ENCODE measurements at places on chromosomes 13 and 19.

DNA sequence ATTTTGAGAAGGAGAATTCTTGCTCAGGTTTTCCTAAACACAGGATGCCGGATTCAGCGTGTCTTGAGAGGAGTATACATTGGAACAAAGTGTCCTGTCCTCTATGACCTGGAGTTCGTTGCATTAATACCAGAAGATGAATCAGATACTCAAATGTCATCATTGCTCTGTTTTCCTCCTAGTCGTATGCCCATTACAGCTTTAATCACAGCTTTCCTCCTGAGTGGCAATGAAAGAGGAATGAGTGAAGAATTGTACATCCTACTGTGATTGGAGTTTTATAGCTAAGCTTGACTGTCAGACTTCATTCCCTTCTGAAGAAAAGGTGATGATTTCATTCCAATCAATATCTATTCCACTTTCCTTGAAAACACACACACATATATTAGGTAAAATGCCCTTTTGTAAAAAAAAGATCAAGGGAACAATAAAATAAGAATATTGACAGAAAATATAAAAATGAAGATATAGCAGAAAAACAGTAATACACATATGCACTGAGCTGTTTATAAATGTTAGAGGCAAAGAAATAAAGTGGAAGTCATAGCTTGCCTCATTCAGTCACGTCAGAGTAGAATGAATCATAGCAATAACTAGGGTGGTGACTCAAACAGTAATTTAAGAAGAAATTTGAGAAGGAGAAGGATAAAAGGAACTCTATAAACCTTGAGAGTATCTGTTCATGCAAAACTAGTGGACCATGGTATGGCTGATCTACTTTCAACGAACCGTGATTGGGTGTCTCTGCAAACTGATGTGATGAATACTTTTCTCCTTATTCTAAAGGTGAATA, 501.5 kb downstream of the SUCLA2 start:
- DNase-seq: peak; percentile 82

- DNase-seq: peak; percentile 34
Observed at GRCh38 chr13:109647053-109647452, 139.3 kb downstream of the IRS2 start.

DNA sequence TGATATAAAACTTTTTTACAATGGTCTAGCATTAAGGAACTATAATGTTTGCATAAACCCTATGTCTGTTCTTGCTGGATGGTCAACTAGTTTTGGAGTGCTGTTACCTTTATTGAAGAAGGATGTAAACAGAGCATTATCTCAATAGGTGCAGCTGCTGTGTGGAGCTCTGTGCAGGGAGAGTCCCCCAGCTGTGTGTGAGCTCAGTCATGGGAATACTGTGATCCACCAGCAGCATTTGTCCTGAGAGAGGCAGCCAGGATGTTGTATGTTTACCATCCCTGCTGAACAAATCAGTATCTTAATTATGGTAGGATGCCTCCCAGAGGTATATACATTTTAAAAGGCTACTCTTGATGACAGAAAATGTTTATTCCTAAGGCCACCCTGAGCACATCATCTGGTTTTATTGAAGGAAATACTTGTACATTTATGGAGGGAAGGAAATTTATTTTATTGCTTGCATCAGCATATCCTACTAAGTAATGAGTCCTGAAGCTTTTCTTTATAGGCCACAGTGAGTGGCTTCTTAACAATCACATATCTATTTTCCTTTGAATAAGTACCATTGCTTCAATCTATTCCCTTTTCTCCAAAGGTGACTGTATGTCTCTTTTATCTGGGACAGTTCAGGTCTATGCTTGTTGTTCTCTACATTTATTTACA, 11.7 kb downstream of the RAP2A start:
- DNase-seq: no peak

DNA sequence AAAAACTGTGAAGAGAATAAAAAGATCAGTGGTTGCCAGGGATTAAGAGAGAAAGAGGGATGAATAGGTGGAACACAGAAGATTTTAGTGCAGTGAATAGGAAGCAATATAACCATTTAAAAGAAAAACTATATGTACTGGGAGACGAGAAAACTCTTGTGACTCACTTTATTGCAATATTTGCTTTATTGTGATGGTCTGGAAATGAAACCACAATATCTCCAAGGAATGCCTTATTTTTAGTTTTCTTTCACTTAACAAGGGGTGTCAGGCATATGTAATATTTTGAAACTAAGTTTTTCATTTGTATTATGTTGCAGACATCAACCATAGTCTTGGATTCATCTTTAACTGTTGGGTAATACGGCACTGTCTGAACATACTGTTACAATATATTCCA, 1308.2 kb downstream of the PCDH9 start:
- DNase-seq: no peak

- DNase-seq: no peak
Observed at GRCh38 chr19:33803383-33803782, 6.7 kb downstream of the KCTD15 start.

DNA sequence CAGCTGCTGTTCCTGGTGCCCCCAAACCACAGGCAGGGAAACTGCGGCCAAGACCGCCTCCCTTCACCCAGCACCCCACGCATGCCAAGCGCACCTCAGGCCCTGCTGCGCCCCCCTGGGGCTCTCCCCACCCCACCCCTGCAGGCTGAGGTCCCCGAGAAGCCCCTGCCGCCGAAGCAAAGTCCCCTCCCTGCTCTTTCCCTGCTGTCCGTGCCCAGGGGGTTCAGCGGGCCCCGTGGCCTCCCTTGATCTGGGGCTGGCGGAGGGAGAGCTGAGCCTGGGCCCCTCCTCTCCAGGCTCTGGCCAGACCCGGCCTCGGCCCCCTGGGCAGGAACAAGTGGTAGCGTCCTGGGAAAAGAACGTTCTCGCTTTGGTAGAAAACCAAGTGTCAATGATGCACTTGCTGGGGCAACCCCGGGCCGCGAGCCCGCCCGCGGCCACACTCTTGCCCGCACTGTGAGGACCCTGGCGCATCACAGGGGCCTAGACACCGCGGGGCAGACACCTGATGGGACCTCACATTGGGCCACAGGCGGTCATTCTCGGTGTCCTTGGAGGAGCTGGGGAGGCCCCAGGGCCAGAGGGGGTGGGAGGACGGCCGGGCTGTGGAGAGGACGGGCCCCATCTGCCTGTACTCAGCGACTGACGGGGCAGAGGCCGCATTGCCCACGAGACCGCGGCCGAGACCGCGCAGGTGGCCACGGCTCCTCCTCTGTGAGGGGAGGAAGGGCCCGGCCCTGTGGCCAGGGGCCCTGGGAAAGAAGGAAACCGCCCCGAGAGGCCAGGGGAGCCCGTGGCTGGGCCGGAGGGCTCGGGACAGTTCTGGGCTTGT, 29.0 kb downstream of the GPX4 start:
- DNase-seq: no peak

- peak; percentile 22 for DNase-seq
Observed at GRCh38 chr13:100213576-100213975, 124.7 kb downstream of the PCCA start.

DNA sequence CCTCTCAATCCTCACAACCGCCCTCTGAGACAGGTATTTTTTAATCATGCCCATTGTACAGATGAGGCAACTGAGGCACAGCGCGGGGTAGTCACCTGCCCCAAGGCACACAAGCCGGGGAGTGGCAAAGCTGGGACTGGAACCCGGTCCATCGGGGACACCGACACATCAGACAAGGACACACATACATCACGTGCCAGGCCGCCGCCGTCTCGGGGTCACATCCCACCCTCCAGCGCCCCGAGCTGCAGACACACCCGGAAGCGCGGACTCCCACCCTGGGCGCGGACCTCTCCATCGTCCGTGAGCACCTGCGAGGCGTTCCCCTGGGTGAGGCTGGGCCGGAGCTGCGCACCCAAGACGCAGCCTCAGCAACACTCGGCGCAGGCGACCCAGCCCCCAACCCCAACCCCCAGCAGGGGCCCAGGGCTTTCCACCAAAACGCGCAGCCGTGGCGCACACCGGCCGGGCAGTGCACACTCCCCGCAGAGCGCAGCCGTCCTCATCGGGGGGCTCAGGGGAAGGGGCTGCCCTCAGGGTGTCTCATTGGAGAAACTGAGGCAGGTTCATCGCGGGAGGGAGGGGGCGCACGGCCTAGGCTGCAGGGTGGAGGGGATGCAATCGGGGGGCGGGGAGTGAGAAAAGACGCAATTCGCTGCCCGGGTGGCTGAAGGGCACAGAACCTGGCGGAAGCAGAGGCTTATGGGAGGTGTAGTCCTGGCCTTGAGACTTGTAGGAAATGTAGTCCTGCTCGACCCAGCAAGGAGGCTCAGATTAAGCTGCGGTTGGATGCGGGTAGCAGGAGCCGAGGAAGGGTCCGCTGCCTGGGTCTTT, 1.9 kb upstream of the LMTK3 start:
- peak; percentile 75 for DNase-seq

- DNase-seq: no peak
Observed at GRCh38 chr13:48236528-48237353, 3.7 kb downstream of the ITM2B start.

GRCh38 chr19:42255766-42256745, 1.1 kb upstream of the ERF start:
- peak; percentile 70 for DNase-seq

DNA sequence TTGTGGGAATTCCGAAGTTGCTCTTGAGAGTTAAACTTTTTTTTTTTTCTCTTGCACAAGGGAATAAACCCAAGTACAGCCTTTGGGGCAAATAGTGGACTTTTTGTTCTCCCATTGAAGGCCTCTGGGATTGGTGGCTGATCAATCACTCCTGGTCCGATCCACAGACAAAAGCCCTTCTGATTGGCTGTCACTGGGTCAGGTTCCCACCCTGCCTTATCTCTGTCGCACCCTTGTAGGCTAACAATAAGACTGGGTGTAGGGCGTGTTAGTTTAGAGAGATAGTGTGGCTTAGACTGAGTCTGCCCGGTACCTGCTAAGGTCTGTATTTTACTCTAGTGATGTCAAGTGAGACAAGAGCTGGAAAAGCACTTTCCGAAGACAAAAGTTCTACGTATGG, 380.8 kb downstream of the NDFIP2 start:
- no peak for DNase-seq
